Neural crest cell (in vitro differentiated cells): ENCODE measurements at places on chromosomes 2 and 18. TPM values are rescaled to one million over a fixed set of nuclear protein-coding genes. Genes with fewer than 3 reads are reported as not detected.

GRCh38 chr2:8203364-8203763, 478.5 kb upstream of the ID2 start:
- H3K27me3 ChIP-seq, result no peaks in the 10 kb centered on the region
- H3K36me3 ChIP-seq, result peaks cover 12% of the 10 kb centered on the region
- no peak for DNase-seq
- H3K27ac ChIP-seq, result no peak overlapping the region
- no peaks in the 10 kb centered on the region for H3K4me1 ChIP-seq

DNA sequence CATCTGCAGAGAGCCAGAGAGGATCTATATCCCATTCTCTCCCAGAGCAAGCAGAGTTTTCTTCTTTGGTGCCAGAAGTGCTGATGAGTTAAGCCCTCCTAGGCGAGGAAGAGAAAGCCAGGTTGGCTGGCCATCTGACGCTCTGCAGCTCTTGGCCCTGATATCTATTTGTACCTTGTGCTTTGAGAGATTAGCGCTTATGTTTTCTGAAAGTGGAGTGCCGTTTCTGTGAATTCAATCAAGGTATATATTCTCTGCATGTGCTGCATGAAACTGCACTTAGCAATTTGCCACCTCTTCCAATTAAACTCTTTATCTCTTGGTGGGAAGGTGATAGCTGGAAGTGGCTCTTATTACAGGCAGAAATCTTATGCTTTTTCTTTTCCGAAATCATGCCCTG, 177.5 kb downstream of the LPIN1 start:
- no peak overlapping the region for H3K27ac ChIP-seq
- no peak overlapping the region for H3K4me3 ChIP-seq
- DNase-seq, result no peak
- no peaks in the 10 kb centered on the region for H3K27me3 ChIP-seq
- no peaks in the 10 kb centered on the region for H3K36me3 ChIP-seq
- peaks cover 6% of the 10 kb centered on the region for H3K4me1 ChIP-seq

PDCL3 gene
- 35.4 and 36.0 TPM in 2 replicates for total RNA-seq

DNA sequence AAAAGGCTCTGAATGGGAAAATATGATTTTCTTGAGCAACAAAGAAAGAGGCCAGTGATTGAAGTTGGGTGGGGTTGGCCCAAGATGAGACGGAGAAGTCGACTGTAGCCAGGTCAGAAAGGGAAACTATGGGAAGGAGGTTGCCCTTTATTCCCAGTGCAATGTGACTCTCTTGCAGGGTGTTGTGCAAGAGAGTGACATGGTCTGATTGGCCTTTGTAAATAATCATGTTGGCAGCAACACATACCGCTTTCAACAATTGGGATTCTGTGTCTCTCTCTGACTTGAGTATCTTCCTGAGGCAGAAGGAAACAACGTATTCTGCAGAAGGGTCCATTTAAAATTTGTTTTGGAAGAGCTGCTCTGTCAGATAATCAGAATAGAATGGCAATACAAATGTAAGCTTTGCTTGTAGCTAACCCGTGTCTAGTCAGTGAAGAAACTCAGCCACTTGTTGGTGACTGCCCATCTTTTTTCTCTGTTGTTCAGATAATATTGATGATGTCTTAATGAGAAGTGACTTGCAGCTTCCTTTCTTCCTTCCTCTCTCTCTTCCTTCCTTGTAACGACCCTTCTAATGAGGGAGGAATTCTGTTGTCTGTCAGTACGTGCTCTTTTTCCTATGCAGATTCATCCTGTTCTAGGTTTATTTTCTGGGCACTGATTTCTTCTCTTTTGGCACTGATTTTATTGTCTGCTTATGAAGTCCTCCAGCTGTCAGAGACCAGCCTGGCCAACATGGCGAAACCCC, 311.0 kb upstream of the FAM98A start:
- H3K36me3 ChIP-seq, result no peaks in the 10 kb centered on the region
- no peak overlapping the region for H3K4me3 ChIP-seq
- DNase-seq, result no peak
- no peaks in the 10 kb centered on the region for H3K4me1 ChIP-seq
- no peaks in the 10 kb centered on the region for H3K27me3 ChIP-seq

GRCh38 chr2:108074946-108075345, 88.6 kb downstream of the SLC5A7 start:
- H3K4me1 ChIP-seq, result peaks cover 7% of the 10 kb centered on the region
- no peak for DNase-seq
- no peak overlapping the region for H3K27ac ChIP-seq
- H3K27me3 ChIP-seq, result no peaks in the 10 kb centered on the region
- no peak overlapping the region for H3K4me3 ChIP-seq
- no peaks in the 10 kb centered on the region for H3K36me3 ChIP-seq

SIX3 gene
- not detected in 2 replicates for total RNA-seq

GRCh38 chr2:110099471-110100225, 16.0 kb downstream of the MALL start:
- no peak for DNase-seq
- H3K4me3 ChIP-seq, result no peak overlapping the region
- H3K27me3 ChIP-seq, result no peaks in the 10 kb centered on the region

DNA sequence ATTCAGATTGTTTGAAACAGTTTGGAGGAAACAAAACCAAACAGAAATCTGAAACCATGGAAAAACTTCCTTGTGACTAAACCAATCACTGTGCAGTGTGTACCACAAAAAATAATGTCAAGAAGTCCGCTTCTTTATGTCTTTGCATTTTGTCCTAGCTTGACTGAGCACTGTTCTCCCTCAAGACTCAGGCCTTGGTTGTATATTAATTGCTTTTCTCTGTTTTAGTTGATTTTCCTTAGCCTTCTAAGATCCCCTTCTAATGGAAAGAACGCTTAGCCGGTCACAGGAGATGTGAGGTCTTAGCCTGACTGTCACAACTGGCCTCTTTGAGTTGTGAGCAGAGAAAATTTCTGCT, 56.6 kb downstream of the LCLAT1 start:
- no peaks in the 10 kb centered on the region for H3K27me3 ChIP-seq
- no peak for DNase-seq
- no peaks in the 10 kb centered on the region for H3K4me1 ChIP-seq
- no peak overlapping the region for H3K4me3 ChIP-seq
- peaks cover 22% of the 10 kb centered on the region for H3K36me3 ChIP-seq

- peaks cover 6% of the 10 kb centered on the region for H3K36me3 ChIP-seq
- peaks cover 5% of the 10 kb centered on the region for H3K4me1 ChIP-seq
- no peak for DNase-seq
- no peaks in the 10 kb centered on the region for H3K27me3 ChIP-seq
Measured at GRCh38 chr2:54866179-54866578, 142.7 kb downstream of the EML6 start.

DNA sequence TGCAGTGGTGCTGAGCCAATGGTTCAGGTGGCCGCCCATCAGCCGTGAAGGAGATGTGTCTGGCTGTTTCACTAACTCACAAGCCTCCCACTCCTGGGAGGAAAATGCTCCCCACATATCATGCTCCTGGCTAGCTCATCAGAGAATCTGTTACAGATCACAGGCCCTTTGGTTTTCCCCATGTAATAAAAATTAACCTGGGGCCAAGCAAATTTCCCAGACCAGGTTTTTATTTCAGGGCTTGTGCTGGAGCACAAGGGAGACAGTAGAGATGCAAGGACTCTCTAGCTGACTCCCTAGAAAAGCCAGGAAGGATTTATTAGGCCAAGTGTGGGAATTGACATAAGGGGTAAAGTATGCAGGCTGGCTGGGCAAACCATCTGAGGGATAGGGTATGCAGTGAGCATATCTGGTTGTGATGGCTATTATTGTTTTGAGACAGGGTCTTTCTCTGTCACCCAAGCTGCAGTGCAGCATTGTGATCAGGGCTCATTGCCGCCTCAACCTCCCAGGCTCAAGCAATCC, 40.6 kb upstream of the CCBE1 start:
- no peaks in the 10 kb centered on the region for H3K36me3 ChIP-seq
- no peaks in the 10 kb centered on the region for H3K27me3 ChIP-seq
- DNase-seq, result no peak
- H3K4me3 ChIP-seq, result no peak overlapping the region
- no peak overlapping the region for H3K27ac ChIP-seq
- H3K4me1 ChIP-seq, result no peaks in the 10 kb centered on the region

DNA sequence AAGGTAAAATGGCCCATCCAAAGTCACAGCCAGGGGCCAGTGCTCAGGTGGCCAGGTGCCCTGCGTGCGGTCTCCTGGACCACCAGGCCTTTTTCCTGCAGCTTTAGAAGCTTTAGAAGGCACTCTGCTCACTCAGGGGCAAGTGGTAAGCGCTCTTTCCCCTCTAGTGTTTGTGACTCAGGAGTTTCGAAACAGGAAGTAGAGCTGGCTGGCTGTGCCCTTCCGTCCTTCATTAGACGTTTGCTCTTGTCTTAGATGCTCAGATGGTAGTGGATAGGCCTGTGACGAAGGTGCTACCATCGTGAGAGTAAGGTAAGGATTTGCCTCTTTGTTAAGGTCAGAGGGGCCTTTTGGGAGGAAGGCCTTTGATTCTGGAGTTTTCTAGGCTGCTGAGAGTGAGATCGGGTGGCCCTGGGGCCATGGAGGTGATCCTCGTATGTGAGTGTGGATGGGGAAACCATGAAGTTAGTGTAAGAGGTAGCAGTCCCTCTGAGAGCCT, at the start of gene CASP8:
TSS of gene CASP8 (plus strand) at position 235 of the 499 bp plus-strand sequence. CDS start 5,951 bp downstream, outside the sequence.
- H3K36me3 ChIP-seq, result no peaks in the 10 kb centered on the region
- no peak for DNase-seq
- H3K27ac ChIP-seq, result peak within 1 kb of the TSS; percentile 71
- no peak within 1 kb of the TSS for H3K4me3 ChIP-seq

- H3K36me3 ChIP-seq, result no peaks in the 10 kb centered on the region
- no peak overlapping the region for H3K27ac ChIP-seq
- H3K4me3 ChIP-seq, result peak overlapping the region; percentile 86
Measured at GRCh38 chr18:26653943-26654615, 105.7 kb upstream of the KCTD1 start.

SPATA3 gene
- not detected in 2 replicates for total RNA-seq

ALPI gene
- total RNA-seq, result not detected in 2 replicates

EPAS1 gene
- total RNA-seq, result 0.14 and 0.27 TPM in 2 replicates

CCDC150 gene
- total RNA-seq, result 29.0 and 31.8 TPM in 2 replicates

DNA sequence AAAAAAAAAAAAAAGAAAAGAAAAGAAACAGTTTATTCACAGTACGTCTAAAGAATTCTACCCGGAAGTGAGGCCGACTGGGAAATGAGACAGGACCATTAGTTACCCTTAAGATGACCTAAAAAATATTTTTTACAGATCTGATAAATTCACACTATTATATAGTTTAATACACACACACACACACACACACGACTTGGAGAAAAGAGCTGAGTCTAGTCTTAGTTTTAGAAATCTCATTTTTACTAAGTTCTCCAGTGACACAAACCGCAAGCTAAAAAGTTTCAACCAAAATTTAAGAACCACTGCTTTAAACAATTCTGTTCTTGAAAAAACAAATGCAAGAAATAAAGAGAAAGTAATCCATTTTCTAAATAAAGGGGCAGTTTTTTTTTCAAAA, 27.1 kb downstream of the ST3GAL5 start:
- H3K4me1 ChIP-seq, result peaks cover 4% of the 10 kb centered on the region
- no peak for DNase-seq
- H3K36me3 ChIP-seq, result no peaks in the 10 kb centered on the region
- H3K27me3 ChIP-seq, result no peaks in the 10 kb centered on the region
- H3K27ac ChIP-seq, result no peak overlapping the region

MAP3K19 gene
- total RNA-seq, result not detected in 2 replicates

- no peaks in the 10 kb centered on the region for H3K27me3 ChIP-seq
- H3K36me3 ChIP-seq, result no peaks in the 10 kb centered on the region
- no peak overlapping the region for H3K27ac ChIP-seq
- H3K4me3 ChIP-seq, result no peak overlapping the region
- no peak for DNase-seq
- peaks cover 17% of the 10 kb centered on the region for H3K4me1 ChIP-seq
Measured at GRCh38 chr2:2831633-2832032, 500.6 kb upstream of the MYT1L start.

FLACC1 gene
- 0.77 and 1.0 TPM in 2 replicates for total RNA-seq

DNA sequence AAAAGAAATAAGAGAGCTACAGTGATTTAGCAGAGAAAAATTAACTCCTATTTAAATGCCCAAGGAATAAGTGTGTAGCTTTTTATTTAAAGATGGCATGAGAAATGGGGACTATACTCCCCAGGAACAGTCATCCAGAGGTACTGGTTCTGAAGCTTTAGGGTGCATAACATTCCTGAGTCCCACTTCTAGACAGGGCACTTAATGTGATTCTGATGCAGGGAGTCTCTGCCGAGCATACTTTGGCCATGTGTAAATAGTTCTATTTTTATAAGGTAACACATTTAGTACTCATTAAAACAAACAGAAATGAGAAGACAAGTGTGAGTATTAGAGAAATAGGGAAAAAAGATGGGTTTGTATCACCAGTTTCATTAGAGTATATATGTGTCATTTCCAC, 154.7 kb upstream of the WDSUB1 start:
- H3K36me3 ChIP-seq, result peaks cover 40% of the 10 kb centered on the region
- H3K4me1 ChIP-seq, result no peaks in the 10 kb centered on the region
- H3K27ac ChIP-seq, result no peak overlapping the region
- no peak for DNase-seq
- H3K4me3 ChIP-seq, result no peak overlapping the region

DNA sequence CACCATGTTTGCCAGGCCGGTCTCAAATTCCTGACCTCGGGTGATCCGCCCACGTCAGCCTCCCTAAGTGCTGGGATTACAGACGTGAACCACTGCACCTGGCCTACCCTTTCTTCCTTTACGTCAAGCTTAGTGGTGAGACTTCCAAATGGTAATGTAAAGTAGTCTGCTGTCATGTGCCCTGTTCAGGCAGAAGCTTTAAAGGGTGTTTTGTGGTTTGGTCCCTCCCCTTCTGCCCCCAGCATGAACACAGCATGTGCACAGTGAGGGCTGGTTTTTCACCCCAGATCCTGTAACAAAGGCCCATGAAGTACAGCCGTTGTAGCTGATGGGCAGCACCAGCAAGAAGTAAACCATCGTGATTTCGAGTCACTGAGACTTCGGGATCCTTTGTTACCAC, 2.7 kb upstream of the DTYMK start:
- no peak for DNase-seq
- peaks cover 4% of the 10 kb centered on the region for H3K27me3 ChIP-seq
- no peak overlapping the region for H3K27ac ChIP-seq
- peak overlapping the region; percentile 79 for H3K4me3 ChIP-seq

GRCh38 chr2:117056376-117056748, 758.1 kb upstream of the DDX18 start:
- H3K36me3 ChIP-seq, result peaks cover 5% of the 10 kb centered on the region
- DNase-seq, result no peak
- no peaks in the 10 kb centered on the region for H3K4me1 ChIP-seq
- no peaks in the 10 kb centered on the region for H3K27me3 ChIP-seq
- H3K27ac ChIP-seq, result no peak overlapping the region
- H3K4me3 ChIP-seq, result no peak overlapping the region

C1QL2 gene
- 0.14 TPM in 1 of 2 replicates, not detected in the other for total RNA-seq
